ENCODE measurements at places on chromosomes 2 and 18. TPM values are rescaled to one million over a fixed set of nuclear protein-coding genes. Genes with fewer than 3 reads are reported as not detected.

DHRS9 gene
- total RNA-seq, result 0.25 TPM

GRCh38 chr2:173681881-173682650, 283.1 kb downstream of the SP3 start:
- H3K4me1 ChIP-seq, result no peaks in the 10 kb centered on the region
- no peak overlapping the region for H3K27ac ChIP-seq
- DNase-seq, result no peak
- H3K4me3 ChIP-seq, result no peak overlapping the region
- no peaks in the 10 kb centered on the region for H3K36me3 ChIP-seq

GRCh38 chr18:58032233-58032632, 11.8 kb upstream of the NEDD4L start:
- no peak for DNase-seq
- H3K27ac ChIP-seq, result no peak overlapping the region
- H3K4me1 ChIP-seq, result no peaks in the 10 kb centered on the region

SLC9A2 gene
- not detected for total RNA-seq

STAMBP gene
- total RNA-seq, result 35.8 TPM

DNA sequence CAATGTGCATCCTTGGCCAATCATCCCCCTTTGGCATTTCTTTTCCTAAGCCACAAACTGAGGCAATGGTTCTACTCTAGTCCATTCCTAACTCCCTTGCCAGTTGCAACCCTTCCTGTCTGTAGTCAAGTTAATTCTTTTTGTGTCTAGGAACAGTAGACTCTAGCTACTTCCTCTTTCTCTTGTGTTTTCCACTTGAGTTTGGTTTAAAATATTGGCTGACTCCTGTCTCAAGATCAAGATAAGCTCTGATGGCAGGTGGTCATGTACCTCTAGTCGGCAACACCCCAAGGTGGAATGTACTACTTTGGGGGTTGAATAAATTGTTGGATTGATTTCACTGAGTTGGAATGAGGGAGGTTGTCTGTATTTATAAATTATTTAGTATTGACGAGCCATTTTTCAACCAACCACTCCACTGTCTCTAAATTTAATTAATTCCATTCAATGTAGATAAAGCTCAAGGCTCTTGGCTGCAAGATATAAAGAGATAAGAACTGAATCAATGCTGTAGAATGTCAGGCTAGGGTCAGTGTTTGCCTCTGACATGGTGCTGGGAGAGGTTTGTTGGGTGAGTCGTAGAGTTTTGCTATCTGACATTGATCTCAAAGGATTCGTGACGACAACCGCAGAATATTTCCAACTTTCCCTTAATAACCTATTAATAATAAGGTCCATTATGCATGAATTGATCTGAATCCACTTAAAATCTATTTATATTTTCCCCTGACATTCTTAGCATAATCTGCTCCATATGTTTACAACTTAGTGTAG, 188.7 kb upstream of the APCDD1 start:
- no peak overlapping the region for H3K27ac ChIP-seq
- no peak overlapping the region for H3K4me3 ChIP-seq
- H3K36me3 ChIP-seq, result no peaks in the 10 kb centered on the region
- DNase-seq, result no peak
- no peaks in the 10 kb centered on the region for H3K27me3 ChIP-seq

DNA sequence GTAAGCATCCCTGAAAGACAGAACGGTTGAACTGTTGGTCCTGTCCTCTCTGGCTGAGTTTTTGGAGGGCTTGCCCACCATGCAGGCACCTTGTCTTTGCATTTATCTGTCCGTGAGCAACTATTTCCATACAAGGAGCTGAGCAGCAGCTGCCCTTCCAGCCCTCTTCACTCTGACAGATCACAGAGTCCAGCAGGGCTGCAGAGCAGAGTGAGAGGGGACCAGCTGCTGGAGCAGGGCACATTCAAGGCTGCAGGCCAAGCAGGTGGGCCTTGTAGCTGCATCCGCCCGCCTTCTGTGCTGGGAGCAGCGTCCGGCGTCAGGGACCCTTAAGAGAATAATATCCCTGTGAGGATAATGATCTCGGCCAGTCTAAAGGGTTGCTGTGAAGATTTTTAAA, 9.5 kb downstream of the SMYD1 start:
- no peak overlapping the region for H3K4me3 ChIP-seq
- no peaks in the 10 kb centered on the region for H3K4me1 ChIP-seq
- DNase-seq, result no peak
- no peaks in the 10 kb centered on the region for H3K27me3 ChIP-seq
- no peak overlapping the region for H3K27ac ChIP-seq
- no peaks in the 10 kb centered on the region for H3K36me3 ChIP-seq

DNA sequence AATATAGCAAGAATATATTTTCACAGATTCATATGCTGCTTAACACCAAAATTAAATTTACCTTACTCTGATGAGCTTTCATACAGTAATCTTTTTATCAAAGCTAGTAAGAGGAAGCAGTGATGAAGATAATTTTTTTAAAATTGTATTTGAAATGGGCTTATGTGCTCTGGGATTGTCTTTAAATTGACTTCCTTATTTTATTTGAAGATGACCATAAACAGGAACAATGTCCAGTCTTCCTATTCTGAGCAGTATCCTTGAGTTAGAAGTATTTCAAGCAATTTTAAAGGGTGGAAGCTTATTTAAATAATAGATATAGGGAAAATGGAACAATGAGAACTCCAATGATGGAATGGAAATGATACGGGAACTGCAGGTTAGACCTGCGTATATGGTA, 211.6 kb downstream of the MCFD2 start:
- H3K4me1 ChIP-seq, result peaks cover 6% of the 10 kb centered on the region
- H3K27ac ChIP-seq, result no peak overlapping the region
- no peaks in the 10 kb centered on the region for H3K27me3 ChIP-seq
- H3K36me3 ChIP-seq, result no peaks in the 10 kb centered on the region
- DNase-seq, result no peak

DNA sequence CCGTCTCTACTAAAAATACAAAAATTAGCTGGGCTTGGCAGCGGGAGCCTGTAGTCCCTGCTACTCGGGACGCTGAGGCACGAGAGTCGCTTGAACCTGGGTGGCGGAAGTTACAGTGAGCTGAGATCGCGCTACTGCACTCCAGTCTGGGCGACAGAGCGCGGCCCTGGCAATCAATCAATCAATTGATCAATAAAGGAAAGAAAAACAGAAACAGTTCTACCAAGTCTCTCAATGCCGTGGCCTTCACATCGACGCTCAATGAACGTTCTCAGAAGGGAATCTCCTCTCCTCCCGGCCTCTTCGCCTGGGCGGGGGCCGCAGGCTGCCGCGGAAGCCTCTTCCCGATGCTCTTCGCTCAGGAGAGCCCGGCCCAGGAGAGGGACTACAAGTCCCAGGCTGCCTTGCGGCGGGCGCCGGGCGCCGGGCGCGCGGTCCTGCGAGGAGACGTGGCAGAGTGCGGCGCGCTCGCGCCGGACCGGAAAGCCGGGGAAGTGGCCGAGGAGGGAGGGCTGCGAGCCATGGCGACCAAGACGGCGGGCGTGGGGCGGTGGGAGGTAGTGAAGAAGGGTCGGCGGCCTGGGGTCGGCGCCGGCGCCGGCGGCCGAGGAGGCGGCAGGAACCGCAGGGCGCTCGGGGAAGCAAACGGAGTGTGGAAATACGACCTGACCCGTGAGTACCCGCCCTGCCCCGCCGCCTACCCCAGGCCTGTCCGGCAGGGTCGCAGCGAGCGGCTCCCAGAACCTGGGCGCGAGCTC, at the start of gene TMEM214:
Gene TMEM214 (plus strand): TSS at position 471 of the 758 bp plus-strand sequence. CDS start 51 bp downstream, at position 522.
- DNase-seq, result peak; percentile 81
- H3K4me3 ChIP-seq, result peak within 1 kb of the TSS; percentile 93
- H3K4me1 ChIP-seq, result peaks cover 16% of the 10 kb centered on the region
- H3K27me3 ChIP-seq, result no peaks in the 10 kb centered on the region
- peak within 1 kb of the TSS; percentile 78 for H3K27ac ChIP-seq
- peaks cover 28% of the 10 kb centered on the region for H3K36me3 ChIP-seq

- peaks cover 38% of the 10 kb centered on the region for H3K4me1 ChIP-seq
- H3K27ac ChIP-seq, result peak overlapping the region; percentile 92
- peak overlapping the region; percentile 96 for H3K4me3 ChIP-seq
- no peak for DNase-seq
- no peaks in the 10 kb centered on the region for H3K27me3 ChIP-seq
Observed at GRCh38 chr2:64524604-64525316, 632 bp downstream of the AFTPH start.

DNA sequence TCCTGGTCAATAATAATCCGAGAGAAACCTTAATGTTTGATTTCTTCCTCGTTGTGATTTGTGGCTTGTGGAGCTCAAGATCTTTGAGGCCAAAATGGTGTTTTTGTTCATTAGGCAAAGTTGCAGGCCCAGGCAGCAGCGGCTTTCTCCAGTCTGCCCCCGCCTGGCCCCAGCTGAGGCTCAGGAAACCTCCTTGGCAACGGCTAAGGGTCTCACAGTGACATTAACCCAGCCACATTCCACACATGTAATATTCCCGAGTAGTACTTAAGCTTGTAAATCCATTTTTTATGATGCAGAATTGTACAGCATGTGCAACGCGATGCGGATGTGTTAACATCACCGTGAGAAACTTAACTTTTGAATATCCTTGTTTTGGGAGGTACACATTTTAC, 200.1 kb downstream of the BCL11A start:
- H3K27ac ChIP-seq, result peak overlapping the region; percentile 95
- H3K4me3 ChIP-seq, result peak overlapping the region; percentile 8
- no peaks in the 10 kb centered on the region for H3K27me3 ChIP-seq

GRCh38 chr2:177275743-177276055, 11.2 kb upstream of the NFE2L2 start:
- H3K27ac ChIP-seq, result no peak overlapping the region
- H3K4me1 ChIP-seq, result no peaks in the 10 kb centered on the region
- H3K27me3 ChIP-seq, result no peaks in the 10 kb centered on the region
- H3K36me3 ChIP-seq, result no peaks in the 10 kb centered on the region

DNA sequence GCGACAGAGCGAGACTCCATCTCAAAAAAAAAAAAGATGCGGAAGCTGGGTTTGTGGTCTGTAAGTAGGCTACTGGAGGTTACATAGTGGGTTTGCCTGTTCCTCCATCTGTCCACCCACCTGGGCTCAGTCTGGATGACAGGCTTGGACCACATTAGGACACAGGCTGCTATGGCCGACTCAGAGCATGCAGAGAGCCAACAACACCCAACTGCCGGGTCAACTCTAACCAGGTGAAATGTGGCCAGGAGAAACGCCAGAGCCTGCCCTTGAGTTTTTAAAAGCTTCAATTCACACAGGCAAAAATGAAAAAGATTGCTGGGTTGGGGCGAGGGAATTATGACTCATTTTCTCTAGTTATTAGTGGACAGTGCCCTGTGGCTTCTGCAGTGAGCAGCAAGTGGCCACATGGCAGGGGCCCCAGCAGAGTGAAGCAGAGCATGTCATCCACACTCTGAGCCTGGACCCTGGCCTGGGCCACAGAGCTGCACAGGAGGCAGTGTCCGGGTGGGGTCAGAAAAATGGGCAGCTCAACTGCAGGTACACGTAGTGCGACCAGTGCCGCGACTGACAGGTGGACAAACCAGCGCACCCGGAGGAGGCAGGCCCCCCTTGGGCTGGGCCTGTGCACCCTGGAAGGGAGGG, 67.4 kb downstream of the BIN1 start:
- peaks cover 6% of the 10 kb centered on the region for H3K4me1 ChIP-seq
- no peak for DNase-seq
- no peaks in the 10 kb centered on the region for H3K36me3 ChIP-seq
- no peak overlapping the region for H3K27ac ChIP-seq

DNA sequence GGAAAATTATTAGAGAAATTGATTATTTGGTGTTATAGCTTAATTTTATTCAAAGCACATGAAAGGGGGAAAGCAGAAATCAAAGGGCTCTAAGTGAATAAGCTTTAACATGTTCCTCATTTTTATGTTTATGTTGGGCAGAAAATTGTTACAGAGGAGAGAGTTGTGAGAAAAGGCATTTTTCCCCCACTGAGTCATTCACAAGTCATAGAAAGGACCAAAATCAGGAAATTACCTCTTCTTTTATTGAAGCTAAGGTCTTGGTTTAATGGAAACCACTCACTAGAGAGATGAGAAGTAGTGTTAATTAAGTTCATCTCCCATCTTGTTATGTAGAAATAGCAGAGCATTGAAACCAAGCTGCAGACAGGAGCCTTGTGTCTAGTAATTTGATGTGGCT, 175.3 kb upstream of the THUMPD2 start:
- H3K27me3 ChIP-seq, result no peaks in the 10 kb centered on the region
- H3K4me1 ChIP-seq, result no peaks in the 10 kb centered on the region
- no peak overlapping the region for H3K27ac ChIP-seq
- H3K36me3 ChIP-seq, result no peaks in the 10 kb centered on the region

GRCh38 chr2:50449306-50449705, 582.6 kb downstream of the NRXN1 start:
- no peaks in the 10 kb centered on the region for H3K4me1 ChIP-seq
- no peak overlapping the region for H3K27ac ChIP-seq
- no peak overlapping the region for H3K4me3 ChIP-seq

DNA sequence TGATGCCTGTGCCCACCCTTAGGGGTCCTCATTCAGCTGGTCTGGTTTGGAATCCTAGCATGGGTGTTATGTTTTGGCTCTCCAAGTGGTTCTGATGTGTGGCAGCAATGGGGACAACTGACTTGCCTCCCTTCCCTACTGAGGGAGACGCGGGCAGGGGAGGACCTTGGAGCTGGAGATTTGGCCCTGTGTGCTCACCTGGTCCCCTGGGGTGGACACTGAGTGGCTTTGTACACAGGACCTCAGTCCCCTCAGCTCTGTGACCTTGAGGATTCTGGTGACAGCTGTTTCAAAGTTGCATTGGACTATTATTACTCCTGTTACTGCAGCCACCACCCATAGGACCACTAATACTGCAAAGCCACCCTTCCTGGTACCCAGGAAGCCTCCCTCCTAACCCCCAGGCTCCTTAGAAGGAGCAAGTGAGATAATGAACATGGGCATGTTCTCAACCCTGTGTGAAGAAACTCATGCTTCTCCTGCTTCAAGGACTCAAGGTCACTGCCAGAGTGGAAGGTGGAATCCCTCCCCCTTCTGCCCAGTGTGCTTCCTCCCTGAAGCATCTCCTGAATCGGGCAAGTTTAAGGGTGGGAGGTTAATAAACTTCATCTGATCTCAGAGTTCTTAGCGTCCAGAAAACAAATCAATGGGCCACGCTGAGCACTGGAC, 26.5 kb downstream of the TMEM182 start:
- peaks cover 2% of the 10 kb centered on the region for H3K36me3 ChIP-seq
- no peaks in the 10 kb centered on the region for H3K4me1 ChIP-seq
- no peaks in the 10 kb centered on the region for H3K27me3 ChIP-seq
- H3K27ac ChIP-seq, result no peak overlapping the region
- H3K4me3 ChIP-seq, result no peak overlapping the region
- no peak for DNase-seq

GRCh38 chr2:64727013-64727767, 73.5 kb upstream of the SERTAD2 start:
- H3K27ac ChIP-seq, result peak overlapping the region; percentile 87
- peak; percentile 79 for DNase-seq
- peak overlapping the region; percentile 16 for H3K4me3 ChIP-seq
- peaks cover 48% of the 10 kb centered on the region for H3K4me1 ChIP-seq

GRCh38 chr18:23032030-23032582, 99.0 kb downstream of the RBBP8 start:
- H3K36me3 ChIP-seq, result no peaks in the 10 kb centered on the region
- H3K4me3 ChIP-seq, result no peak overlapping the region
- no peak for DNase-seq
- H3K4me1 ChIP-seq, result no peaks in the 10 kb centered on the region

GNAL gene
- 0.12 TPM for total RNA-seq

All from B cell (primary cell).